ENCODE measurements at places on chromosomes 6 and 20. TPM values are rescaled to one million over a fixed set of nuclear protein-coding genes. Genes with fewer than 3 reads are reported as not detected.

Gene SENP6
- total RNA-seq: 113 TPM

Gene ERVFRD-1
- not detected for total RNA-seq

Gene ESR1
- 3.5 TPM for total RNA-seq

Gene MOG
- not detected for total RNA-seq

Gene SLC35D3
- total RNA-seq: 0.12 TPM

Gene ENPP3
- total RNA-seq: 6.5 TPM

Gene TSBP1
- not detected for total RNA-seq

Gene ZKSCAN3
- total RNA-seq: 8.6 TPM

Measured in metanephros (tissue), 2 donors.